Chondrocyte (in vitro differentiated cells): ENCODE measurements at places on chromosomes 16 and 17.

GRCh38 chr17:2903193-2903974, 107.1 kb downstream of the RAP1GAP2 start:
- DNase-seq, result no peak

GRCh38 chr17:49546546-49547535, 28.8 kb upstream of the NXPH3 start:
- no peak for DNase-seq

DNA sequence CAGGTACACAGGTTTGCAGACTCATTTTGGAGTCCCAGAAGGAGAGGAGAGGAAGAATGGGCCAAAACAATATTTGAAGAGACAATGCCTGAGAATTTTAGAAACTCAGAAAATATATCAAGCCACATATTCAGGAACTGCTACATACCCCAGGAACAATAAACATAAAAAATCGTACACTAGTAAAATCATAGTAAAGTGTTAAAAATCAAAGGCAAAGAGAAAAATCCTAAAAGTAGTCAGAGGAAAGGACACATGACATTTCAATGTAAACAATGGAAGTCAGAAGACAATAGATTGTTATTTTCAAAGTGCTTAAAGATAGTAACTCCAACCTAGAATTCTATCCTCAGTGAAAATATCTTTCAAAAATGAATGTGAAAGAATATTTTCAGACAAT, 28.5 kb upstream of the NACA2 start:
- DNase-seq, result no peak

DNA sequence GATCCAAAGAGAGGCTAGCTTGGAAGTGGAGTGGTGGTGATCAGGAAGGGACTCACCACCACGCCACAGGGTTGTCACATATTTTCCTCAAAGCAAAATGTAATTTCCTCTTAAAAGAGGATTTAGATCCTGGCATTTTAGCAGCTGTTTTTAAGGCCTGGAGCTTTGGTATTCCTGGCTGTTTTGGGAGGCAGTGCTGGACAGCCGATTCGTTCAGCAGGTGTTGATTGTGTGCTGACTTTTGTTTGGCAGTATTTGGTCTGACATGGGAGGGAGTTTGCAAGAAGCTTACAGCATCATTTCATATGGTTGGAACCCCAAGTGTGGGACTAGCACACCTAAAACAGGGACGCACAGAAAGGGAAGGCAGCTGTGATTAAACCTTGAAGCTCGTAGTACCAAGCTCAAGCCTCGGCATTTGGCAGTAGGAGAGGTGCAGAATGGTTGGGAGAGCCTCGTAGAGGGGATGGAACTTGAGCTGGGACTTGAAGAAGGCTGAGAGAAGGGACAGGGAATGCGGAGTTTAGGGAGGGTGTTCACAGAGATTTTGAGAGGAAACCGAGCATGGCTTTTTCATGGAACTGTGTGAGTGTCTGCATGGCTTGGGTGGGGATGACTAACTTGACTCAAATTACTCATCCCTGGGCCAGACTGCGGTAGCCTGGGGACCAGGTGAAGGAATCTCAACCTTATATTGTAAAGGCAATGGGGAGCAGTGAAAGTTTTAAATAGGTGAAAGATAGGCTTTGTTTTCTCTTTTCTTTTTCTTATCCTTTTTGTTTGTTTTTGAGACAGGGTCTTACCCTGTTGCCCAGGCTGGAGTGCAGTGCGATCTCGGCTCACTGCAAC, 52.3 kb downstream of the RPTOR start:
- DNase-seq, result no peak

DNA sequence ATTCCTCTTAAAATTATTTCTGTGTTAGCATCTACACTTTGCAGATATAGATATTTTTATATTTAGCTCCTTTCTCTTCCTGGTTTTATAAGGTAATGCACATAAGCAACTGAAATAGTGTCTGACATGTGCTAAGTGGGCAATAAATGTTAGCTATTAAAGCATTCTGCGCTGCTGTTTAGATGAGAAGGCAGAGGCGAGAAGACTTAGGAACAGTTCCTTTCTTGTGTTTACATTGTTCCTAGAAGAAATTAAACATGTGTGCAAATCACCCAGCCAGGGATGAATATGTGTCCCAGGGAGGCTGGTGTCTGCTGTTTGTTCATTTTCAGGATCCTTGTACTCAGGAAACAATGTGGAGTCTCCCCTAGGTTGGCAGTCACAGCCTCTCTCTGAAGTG, 292.3 kb downstream of the PMP22 start:
- no peak for DNase-seq

- DNase-seq, result no peak
These were observed 133.6 kb downstream of the HS3ST3B1 start for GRCh38 chr17:14434506-14434905.

DNA sequence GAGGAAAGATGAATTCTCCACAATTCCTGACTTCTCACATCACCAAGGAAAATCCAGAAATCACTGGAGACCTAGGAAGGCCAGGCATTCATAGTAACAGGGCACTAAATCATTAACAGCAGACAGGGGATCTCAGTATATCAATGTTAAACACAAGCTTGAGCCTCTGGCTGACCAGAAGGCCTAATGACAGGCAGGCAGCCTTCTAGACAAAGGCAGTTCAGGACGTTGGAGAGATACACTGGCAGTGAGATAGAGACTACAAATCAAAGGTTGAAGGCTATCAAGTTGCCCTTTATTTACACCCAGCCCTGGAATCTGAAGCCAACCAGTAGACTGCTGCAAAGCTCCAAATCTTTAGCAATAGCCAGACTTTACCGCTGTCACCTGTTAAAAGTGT, 422.8 kb upstream of the CCL2 start:
- DNase-seq, result no peak

GRCh38 chr16:83615953-83616350, 191.8 kb upstream of the HSBP1 start:
- DNase-seq, result no peak

DNA sequence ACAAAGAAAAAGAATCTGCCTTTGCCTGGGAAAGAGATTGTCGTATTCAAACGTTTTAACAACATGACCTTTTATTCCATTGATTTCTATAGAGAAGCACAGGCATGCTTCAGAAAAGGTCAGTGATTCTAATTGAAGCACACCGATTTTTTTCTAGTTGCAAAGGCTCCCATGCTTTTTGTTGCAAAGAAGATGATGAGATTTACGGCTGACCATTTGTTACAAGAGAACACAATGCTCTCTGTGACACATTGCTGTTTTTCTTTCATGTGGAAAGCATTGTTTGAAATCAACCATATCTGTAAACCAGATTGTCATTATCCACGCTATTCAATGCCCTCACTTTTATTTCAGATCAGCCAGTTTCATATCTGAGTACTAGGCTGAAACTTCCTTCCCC, 99.8 kb downstream of the NLK start:
- DNase-seq, result no peak

- no peak for DNase-seq
These were observed 5.7 kb upstream of the HSD17B1 start for GRCh38 chr17:42547001-42547461.

GRCh38 chr17:7839876-7840261, 5.9 kb downstream of the KDM6B start:
- no peak for DNase-seq

GRCh38 chr16:84062734-84063640, 20.4 kb upstream of the SLC38A8 start:
- DNase-seq, result no peak

DNA sequence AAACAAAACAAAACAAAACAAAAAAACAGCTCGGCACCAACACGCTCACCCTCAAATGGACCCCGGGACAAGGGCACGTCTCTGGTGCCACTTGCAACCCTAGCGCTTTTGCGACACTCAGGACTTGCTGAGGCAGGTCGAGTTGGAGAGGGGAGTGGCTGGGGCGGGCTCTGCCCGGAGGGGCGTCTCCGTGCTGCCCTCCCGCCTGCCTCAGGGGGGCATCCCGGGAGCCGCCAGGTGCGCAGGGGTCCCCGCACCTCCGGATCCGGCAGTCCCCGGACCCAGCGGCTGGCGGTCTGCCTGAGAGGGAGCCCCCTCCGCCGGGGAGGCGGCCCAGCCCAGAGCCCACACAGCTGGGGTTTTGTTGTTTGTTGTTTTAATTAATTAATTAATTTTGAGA, at the start of gene SLC52A1:
SLC52A1 (minus strand) TSS at position 112 of the 400 bp plus-strand sequence. CDS start 820 bp downstream, outside the sequence.
- no peak for DNase-seq
